H7 (cell line): ENCODE measurements at places on chromosomes 6 and 20. TPM values are rescaled to one million over a fixed set of nuclear protein-coding genes. Genes with fewer than 3 reads are reported as not detected.

- no peak for DNase-seq
Observed at GRCh38 chr6:1814279-1814678, 204.6 kb downstream of the FOXC1 start.

- no peak for DNase-seq
Observed at GRCh38 chr20:16017656-16018055, 555.6 kb downstream of the KIF16B start.

DNA sequence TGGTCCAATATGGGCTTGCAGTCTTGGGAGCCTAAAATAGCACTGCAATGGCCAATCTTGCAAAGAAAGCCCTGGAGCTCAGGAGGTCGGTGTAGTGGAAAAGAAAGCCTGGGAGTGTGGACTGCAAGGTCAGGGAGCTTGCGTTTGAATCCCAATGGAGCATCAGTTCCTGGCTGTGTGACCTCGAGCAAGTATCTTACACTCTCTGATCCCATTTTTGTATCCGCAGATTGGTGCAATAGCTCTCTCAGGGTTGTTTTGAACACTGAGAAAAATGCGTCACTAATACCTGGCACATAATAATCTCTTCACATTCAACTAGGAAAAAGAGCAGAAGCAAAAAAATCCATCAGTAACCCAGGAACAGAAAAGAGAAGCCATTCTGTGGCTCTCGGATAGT is 7.3 kb downstream of the PMEPA1 start:
- no peak for DNase-seq

The SIRPD gene
- not detected in 2 replicates for total RNA-seq

DNA sequence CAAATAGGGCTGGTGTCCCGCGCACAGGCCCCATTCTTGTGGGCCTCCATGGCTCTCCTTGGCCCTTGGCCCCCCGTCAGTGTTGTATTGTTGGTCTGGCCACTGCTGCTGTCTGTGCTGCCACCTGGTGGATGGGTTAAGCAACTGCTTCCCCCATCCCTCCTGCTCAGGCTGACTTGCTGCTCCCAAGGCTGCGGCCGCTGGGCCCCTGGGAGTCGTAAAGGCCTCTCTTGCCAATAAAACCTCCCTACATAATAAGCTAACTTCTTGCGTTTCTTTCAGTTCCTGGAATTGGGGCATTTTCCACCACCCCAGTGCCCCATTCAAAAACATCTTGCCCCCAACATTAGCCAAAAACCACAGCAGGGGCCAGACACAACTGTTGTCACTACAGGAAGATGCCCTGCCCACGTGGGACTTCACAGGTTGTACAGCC is 27.1 kb downstream of the CD83 start:
- peak; percentile 90 for DNase-seq

- DNase-seq: no peak
Observed at GRCh38 chr20:39574061-39574460, 611.9 kb downstream of the DHX35 start.

The TDP2 gene
- total RNA-seq: 15.6 and 15.7 TPM in 2 replicates

DNA sequence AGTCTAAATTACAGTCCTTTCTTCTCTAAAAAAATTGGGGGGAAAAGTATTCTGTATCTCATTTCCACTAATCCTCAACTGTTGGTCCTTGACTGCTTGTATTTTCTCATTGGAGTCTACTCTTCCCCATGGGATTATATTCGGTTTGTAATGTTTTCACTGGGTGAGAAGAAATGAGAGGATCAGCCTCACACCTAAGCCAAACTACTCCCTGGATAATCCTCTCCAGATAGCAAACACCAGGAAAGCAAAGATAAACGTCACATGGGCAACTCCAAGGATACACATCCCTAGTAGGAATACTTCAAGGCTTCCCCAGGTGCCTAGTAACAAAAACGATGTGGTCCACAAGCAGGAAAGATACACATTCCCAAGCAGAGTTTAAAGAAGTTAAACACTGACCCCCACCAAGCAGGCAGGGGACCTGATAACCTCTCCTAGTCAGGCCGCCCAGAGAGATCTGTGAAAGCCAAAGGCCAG is 53.9 kb upstream of the SOX4 start:
- DNase-seq: no peak

- DNase-seq: no peak
Observed at GRCh38 chr20:707451-708110, 32.0 kb upstream of the SCRT2 start.

- no peak for DNase-seq
Observed at GRCh38 chr20:5511930-5512329, 195.2 kb upstream of the PROKR2 start.

DNA sequence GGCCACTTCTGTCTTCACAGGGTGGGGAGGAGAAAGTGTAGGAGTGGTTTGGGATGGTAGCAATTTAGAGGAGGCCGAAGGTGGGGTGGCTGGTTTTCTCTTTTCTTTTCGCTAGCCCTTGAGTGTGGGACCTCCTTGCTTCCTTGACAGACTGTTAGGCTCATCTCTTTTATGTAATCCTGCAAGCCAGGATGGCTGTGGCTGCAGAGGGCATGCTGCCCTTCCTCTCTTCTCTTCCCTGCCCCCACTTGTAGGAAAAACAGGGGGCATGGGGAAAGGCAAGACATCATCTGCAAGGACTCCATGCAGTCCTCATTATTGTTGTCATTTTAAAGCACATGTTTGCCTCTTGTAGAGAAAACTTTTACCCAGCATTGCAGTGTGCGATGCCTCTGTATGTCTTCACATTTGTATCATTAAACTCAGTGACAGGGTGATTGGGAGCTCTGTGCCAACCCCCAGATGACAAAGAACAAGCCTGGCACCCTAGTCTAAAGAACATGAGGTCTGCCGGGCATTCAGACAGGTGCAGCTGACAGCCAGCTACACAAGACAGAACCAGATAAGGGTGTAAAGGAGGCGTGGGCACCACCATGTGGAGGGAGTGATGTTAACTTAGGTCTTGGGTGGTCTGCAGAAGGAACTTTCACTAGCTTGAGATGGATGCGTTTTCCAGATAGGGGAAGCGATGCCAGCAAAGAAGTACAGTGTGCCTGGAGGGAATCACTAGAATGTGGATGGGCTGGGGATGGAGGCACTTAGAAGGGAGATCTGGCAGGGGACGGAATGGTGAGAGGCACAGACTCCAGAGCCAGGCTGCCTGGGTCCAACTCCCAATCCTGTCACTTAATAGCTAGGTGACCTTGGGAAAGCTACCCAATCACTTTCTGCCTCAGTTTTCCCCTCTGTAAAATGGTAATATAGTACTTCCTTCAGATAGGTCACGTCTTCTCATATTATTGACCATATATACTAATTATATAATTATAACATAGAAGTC is 207.6 kb downstream of the TBC1D7 start:
- no peak for DNase-seq

GRCh38 chr6:163579880-163580295 is 165.4 kb downstream of the QKI start:
- no peak for DNase-seq

The TMEM14B gene
- total RNA-seq: 90.6 and 120 TPM in 2 replicates

DNA sequence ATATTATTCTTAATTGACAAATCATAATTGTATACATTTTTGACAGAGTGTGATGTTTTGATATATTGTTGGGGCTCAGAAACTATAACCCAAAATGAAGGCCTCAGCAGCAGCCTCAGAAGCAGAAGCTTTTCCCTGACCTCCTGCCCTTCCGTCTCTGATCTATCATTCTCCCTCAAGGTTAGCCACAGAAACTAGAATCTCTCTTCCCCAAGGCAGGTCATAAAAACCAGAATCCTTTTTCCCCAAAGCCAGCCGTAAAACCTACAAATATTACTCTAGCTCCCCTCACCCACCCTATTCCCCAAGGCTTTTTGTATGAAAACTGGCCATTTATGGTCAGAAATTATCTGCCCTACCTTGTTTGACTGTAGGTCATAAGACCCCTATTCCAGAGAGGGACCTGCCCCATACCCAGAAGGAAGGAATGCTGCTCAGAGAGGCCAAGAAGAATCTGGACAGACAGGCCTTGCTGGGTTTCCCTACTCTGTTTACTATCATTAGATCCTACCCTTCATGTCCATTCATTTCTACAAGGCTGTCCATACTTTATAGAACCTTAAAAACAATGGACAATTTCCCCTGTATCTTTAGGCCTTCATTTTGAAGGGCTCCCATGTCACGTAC is 14.5 kb downstream of the OR2B2 start:
- DNase-seq: no peak

GRCh38 chr6:45448417-45449389 is 71.0 kb upstream of the SUPT3H start:
- no peak for DNase-seq

DNA sequence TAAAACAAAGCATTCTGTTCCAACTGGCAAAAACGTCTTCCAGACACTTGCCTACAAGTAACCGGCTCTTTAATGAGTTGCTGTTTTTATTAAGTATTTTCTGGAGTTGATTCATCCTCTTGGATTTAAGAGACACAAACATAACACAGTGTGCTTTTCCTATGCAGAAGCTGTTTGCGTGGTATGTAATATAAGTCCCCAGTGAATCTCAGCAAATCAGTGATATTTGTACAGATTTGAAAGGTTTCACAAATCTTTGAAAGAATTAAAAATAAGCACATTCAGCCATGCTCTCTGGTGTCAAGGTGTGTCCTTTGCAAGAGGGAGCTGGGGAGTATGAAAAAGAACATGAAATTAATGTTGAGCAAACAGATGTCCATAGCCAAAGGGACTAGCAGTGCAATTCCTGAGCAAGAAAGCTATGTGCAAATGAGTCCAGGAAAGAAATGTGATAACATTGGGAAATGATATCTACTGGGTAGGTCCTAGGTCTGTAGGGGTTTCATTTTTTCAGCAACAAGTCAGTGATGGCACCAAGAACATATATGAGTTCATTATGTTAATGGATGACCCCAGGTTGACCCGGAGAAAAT is 170.1 kb upstream of the PHACTR1 start:
- DNase-seq: no peak

DNA sequence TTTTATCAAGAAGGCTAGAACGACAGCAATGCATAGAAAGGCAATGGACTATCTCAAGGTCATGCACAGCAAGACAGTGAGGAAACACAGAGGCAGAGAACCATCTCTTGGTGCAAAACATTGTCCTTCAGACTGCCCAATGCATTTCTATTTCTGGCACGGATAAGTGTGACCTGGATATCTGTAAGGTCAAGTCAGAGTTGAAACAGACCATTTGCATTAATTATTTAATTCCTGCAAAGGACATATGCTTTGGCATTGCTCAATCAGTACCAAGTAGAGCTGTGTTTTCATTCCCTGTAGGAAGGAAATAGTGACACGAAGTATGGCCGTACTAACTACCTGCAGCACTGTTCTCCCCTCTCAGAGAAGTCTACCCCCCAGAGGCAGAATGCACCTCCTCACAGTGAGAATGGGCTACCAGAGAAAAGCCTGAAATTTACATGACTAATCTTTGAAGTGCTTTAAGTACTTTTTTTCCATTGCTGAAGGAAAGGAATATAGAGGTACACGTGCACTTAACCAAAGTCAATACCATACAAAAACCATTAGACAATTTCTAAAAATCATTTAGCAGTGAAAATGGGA is 32.1 kb upstream of the GSTA4 start:
- DNase-seq: peak; percentile 9

GRCh38 chr6:1372690-1373089 is 16.7 kb upstream of the FOXF2 start:
- no peak for DNase-seq

DNA sequence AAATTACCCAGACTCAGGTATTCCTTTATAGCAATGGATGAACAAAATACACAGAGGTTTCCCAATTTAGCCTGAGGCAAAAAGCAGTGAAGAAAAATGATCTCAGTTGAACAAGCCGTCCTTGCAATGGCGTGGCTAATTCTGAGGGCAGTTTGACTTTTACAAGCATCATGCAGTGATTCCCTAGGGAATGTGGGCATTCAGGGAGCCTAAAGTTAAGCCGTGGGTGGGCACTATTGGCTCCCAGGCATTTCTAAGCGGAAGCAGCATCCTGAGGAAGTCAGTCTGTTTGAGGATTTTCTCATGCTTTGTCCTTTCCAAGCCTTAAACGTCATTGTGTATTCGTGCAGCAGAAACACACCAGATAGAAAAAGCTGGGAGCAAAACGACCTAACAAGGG is 133.9 kb downstream of the MYLK4 start:
- DNase-seq: no peak

- DNase-seq: no peak
Observed at GRCh38 chr20:63380346-63380870, 19.3 kb upstream of the CHRNA4 start.

- no peak for DNase-seq
Observed at GRCh38 chr6:69785697-69786096, 11.1 kb downstream of the LMBRD1 start.

The PI3 gene
- total RNA-seq: not detected in 2 replicates

The HLA-DRB1 gene
- 0.48 TPM in 1 of 2 replicates, not detected in the other for total RNA-seq

DNA sequence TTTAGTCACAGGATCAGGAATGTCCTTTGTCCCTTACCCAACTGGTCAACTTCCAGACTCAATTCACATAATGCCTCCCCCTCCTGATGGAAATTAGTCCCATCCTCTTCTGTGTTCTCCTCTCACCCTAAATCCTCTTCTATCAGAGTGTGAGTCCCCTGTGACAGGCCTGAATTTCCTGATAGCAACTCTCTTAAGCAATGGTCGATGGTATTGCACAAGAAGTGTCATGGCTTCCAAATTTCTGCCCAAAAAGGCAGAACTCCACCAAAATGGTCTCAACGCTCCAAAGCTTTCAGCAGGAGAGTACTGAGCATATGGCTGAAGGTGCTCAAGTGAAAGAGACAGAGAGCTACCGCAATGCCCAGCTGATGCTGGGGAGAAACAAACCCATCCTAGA is 2.4 kb downstream of the PREP start:
- DNase-seq: no peak

DNA sequence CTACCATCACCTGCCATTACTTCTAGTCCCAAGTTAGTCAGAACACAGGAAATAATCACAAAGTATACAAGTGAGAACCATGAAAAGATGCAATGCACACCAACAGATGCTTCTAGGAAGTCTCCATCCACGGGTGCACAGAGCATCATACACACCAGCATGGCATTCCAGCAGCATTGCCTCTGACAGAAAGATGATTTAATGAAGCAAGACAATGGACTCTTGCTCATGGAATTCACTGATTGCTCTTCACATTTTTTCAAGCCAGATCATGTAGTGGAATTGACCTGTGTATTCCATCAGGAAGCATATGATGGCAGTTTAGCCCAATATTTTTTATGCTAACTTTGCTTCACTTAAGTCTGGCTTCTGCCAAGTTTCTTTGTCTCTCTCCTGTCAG is 406.3 kb upstream of the RGS17 start:
- no peak for DNase-seq

- DNase-seq: no peak
Observed at GRCh38 chr6:16623731-16624130, 137.5 kb downstream of the ATXN1 start.

GRCh38 chr6:160070427-160070826 is 51.2 kb upstream of the SLC22A1 start:
- DNase-seq: no peak

The DNAAF9 gene
- total RNA-seq: 3.3 and 5.3 TPM in 2 replicates

GRCh38 chr6:81484251-81484650 is 268.2 kb downstream of the TENT5A start:
- DNase-seq: no peak

GRCh38 chr6:156899071-156899470 is 121.9 kb downstream of the ARID1B start:
- DNase-seq: no peak

DNA sequence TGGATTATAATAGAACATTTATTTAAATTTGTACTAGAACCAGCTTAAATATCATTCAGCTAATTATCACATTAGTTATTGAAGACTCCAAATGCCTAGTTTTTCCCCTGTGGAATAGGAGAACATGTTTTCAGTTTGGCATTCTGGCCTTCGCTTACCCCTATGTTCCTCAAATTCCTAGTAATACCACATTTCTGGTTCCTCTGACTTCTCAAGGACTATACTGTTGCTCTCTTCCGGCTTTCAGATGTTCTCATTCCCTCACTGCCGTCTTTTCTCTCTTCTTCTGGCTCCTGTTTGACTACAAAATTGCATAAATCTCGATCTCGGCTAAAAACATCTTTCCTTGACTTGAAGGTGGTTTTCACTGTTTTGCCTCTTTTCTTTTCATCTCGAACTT is 71.8 kb upstream of the KHDRBS2 start:
- no peak for DNase-seq
